ENCODE measurements at places on chromosomes 7 and 10.

DNA sequence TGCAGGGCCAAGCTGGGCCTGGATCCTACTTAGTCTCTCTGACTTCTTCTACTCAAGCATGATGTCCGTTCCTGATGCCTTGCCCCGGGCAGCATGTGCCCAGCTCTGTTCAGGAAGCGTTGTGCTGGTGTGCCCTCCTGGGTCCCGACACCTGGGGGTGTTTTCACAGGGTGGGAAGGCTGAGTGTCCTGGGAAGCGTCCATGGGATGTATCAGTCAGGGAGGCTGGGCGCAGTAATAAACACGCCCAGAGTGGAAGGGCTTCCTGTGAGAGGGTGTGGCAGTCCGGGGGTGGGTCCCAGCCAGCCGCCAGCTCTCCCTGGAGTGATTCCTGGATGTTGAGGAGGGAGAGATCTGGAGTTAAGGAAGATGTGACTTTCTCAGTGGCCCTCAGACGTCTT lies 29.0 kb downstream of the FOXK1 start:
- DNase-seq: no peak

DNA sequence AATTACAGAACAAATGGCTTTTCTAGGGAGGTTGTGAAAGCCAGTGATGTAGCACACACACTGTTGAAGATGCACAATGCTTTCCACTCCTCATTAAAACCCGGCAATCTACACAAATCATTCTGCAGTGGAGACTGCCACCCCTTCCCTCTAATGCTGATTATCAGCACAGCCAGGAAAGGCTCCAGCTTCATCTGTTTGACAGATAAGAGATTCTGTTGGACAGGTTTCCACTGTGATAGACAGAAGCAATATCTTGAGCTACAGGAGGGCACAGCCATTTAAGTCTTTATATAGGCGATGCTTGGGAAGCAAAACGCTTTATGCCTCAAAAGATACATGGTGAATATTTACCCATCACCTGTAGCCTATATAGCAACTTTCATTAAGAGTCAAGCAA lies 555.6 kb downstream of the GLRX3 start:
- DNase-seq: no peak

DNA sequence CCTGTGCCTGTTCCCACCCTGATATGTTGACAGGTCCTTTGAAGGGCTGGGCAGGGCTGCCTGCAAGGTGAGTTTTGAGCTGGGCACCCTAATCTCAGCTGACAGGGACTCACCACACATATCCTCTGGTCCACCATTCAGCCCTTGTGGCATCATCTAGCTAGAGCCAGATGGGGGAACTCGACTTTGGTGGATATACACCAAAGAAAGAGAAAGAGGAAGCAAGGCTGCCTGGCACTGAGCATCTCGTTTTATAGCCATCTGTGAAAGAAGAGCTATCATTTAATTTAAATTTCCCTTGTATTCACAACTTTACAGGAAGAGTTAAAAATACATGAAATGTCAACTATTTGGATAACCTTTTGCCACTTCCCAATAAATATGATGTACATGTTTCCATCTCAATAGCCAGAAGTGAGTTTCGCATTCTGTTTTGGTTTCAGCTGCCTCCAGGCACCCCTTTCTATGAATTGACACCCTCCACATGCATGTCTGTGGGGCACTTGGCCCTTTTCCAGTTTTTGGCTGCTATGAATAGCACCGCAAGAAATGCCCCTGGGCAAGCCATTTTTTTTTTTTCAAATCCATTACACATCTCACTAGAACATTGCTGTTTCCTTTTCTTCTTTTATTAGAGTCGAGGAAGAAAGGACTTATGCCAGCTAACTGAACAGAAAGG lies 22.9 kb upstream of the GRB10 start:
- DNase-seq: peak; percentile 38

GRCh38 chr7:84546403-84546802 lies 351.8 kb upstream of the SEMA3A start:
- DNase-seq: no peak

- DNase-seq: peak; percentile 13
These were observed 13.9 kb downstream of the FIGNL1 start for GRCh38 chr7:50436133-50436806.

DNA sequence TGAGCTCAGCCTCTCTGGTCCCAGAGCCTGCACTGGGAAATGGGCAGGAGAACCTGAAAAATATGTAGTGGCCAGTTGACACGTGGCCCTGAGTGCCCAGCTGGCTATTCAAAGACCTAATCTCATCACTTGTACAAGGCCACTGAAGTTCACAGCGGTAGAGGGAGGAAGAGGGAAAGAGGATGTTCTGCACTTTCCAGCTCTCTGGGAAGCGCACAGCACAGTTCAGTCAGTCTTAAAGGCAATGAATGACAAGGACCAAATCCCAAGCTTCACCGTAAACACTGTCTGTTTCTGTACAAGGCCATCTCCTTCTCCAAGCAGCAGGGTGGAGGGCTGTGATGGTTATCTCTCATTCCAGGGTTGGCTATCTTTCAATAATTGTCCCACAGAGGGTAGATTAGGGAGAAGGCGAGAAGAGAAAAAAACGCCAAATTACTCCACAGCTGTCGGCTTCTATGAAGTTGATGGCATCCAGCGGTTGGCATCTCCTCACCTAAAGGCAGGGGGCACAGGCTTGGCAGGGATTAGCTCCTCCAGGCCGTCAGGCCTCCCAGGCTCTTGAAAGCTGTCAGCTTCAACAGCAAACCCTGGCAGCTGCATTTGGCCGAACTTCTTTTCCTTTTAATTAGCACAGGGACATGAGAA lies 10.6 kb downstream of the SFMBT2 start:
- no peak for DNase-seq

DNA sequence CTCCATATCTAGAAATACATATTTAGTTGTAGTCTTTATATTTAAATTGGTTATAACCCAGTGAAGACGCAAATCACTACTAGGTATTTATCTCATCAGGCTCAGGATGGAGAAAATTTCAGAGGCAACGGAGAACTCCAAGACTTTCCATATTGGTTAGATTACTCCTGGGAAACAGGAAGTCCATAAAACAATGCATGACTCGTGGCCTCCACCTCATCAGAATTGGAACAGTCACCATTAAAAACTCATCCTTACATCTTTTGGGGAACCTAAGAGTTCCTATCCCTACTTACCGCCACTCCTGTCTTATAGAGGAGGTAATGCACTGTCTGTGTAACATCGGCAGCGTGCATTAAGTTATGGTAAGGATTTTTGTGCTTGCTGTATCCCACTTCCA lies 177.6 kb downstream of the PPP1R17 start:
- no peak for DNase-seq

GRCh38 chr7:41793556-41793955 lies 90.7 kb upstream of the INHBA start:
- DNase-seq: no peak

GRCh38 chr10:56123247-56123646 lies 237.8 kb downstream of the ZWINT start:
- DNase-seq: peak; percentile 4

GRCh38 chr10:115525141-115525540 lies 432.0 kb downstream of the ATRNL1 start:
- no peak for DNase-seq

GRCh38 chr10:81116990-81117389 lies 579.3 kb downstream of the SH2D4B start:
- DNase-seq: no peak

GRCh38 chr10:114095559-114096337 lies 52.1 kb downstream of the ADRB1 start:
- DNase-seq: peak; percentile 83

GRCh38 chr10:9853405-9854355 lies 1164.0 kb upstream of the CELF2 start:
- no peak for DNase-seq

GRCh38 chr10:131746785-131747184 lies 154.0 kb upstream of the PPP2R2D start:
- peak; percentile 7 for DNase-seq

GRCh38 chr7:11461946-11462345 lies 370.1 kb downstream of the THSD7A start:
- DNase-seq: no peak

DNA sequence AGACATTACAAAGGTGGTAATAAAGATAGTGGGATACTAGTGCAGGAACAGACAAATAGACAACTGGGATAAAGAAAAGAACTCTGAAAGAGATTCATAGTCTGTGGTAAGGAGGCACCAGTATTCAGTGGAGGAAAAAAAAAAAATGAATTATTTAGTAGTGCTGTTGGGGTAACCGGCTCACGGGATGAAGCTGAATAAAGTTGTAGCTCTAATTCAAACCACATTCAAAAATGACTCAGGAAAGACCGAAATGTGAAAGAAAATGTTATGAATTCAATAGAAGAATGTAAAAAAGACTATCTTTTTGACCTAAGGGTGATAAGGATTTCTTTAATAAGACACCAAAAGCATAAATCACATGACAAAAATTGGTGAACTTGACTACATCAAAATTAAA lies 83.1 kb upstream of the HABP2 start:
- DNase-seq: no peak
